ENCODE measurements at places on chromosomes 16 and 17. TPM values are rescaled to one million over a fixed set of nuclear protein-coding genes. Genes with fewer than 3 reads are reported as not detected.

Gene MYLK3
- total RNA-seq: 0.28 TPM

Gene CDRT15L2
- not detected for total RNA-seq

Gene ABI3
- 0.09 TPM for total RNA-seq

Gene DDX52
- total RNA-seq: 17.4 TPM

Gene TSC2
- 37.8 TPM for total RNA-seq

Gene TXNDC17
- 102 TPM for total RNA-seq
